ENCODE measurements at places on chromosomes 7 and 10.

DNA sequence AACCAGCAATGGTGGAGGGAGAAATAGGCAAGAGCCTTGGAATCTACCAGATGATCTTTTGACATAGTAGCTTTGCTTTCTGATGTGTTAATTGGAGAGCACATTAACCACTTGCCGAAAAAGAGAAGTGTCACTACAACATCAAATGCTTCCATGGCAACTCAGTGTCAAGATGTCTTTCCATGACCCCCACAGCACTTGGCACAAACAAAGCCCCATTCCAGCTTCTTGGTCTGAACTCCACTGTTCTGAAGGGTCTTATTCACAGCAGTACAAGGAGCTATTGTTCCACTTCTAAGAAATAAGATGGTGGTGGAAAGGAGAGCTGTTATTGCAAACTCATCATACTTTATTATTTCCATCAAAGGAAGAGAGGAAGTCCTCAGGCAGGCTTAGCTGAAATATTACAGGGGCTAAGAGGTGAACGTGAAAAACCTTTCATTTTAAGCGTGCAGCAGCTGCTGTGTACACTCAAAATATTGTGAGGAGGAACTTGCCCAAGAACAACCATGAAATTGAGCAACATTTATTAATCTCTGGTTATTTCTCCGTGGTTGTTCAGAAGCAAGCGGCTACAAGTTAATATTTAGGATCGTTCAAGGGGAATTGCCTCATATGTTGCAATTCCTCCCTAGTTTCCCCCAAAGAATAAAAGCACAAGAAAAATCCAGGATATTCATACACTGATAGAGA, 354.8 kb upstream of the CELF2 start:
- no peak for ATAC-seq

- ATAC-seq: no peak
These were observed 41.2 kb downstream of the SPAG6 start for GRCh38 chr10:22386503-22386902.

DNA sequence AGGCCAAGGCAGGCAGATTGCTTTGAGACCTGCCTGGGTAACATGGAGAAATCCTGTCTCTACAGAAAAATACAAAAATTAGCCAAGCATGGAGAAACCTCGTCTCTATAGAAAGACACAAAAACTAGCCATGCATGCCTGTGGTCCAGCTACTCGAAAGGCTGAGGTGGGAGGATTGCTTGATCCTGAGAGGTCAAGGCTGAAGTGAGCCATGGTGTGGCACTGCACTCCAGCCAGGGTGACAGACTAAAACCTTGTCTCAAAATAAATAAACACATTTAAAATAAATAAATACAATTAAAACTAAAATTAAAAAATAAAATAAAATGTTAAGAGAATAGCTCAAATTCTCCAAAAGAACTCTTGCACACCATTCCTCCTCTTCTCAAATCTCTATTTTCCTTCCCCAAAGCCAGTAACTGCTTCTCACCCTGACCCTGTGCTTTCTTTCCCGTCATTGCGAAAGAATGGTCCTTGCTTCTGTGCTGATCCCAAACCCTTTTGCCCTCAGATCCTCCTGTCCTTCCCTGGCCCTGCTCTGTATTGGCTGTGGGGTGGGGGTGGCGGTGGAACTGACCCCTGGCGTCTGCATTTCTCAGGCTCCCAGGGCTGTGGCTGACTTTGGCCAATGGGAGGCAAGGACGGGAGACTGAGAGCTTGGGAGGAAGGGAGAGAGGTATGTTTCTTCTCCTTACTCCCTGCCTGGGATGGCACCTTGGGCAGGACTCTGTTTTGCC, 12.4 kb downstream of the SRGN start:
- no peak for ATAC-seq

DNA sequence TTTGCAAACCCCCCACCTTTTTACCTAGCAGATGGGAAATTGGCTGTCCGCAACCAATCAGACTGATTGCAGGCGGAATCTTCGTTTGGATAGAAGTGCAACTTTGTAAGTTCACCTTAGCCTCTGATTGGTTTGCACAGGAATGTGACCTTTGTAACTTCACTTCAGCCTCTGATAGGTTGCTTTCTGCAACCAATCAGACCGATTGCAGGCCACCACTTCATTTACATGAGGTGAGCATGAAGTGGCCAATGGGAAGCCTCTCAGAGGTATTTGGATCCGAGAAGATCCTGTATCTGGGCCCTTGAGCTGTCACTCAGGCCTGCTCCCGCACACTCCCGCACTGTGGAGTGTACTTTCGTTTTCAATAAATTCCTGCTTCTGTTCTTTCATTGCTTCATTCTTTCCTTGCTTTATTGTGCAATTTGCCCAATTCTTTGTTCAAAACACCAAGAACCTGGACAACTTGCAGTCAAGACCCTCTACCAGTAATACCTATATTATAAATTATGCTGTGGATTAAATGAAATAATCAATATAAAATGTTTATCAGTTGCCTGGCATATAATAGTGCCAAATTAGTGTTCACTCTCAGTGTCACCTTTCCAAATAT, 491.4 kb downstream of the PLXNA4 start:
- ATAC-seq: no peak

GRCh38 chr7:108290459-108291151, 160.4 kb upstream of the LAMB4 start:
- no peak for ATAC-seq

DNA sequence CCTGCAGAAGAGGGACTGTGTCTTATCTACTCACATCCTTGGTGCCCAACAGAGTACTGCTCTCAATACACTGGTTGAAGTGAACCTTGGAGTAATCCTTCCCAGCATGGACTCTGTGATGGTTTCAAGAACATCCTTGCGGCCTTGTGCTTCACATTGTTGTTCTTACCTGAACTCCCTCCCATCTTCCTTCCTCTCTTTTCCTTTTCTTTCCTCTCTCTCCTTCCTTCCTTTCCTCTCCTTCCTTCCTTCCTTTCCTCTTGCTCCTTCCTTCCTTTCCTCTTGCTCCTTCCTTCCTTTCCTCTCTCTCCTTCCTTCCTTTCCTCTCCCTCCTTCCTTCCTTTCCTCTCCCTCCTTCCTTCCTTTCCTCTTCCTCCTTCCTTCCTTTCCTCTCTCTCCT, 26.3 kb downstream of the LAMB1 start:
- no peak for ATAC-seq

DNA sequence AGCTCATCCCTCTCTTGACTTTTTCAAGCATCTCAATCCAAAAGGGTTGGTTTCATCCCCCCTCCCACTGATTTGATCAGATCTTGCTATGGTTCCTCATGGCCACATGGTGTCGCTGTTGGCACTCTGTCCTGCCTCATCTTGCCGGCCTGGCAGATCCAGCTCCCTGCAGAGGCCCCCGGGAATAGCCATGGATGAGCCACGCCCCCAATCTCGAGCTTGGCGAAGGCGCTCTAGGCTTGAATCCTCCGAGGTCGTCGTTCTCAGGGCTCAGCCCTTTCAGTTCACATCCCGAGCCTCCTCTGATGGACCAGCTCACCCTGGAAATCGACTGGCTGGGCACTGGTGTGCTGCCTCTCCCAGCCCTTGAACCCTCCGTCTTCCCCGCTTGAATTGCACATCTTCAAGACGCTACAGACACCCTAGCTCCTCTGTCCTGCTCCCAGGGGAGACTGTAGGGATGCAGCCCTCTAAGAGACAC, 628.7 kb downstream of the TYW1 start:
- ATAC-seq: peak; percentile 49

DNA sequence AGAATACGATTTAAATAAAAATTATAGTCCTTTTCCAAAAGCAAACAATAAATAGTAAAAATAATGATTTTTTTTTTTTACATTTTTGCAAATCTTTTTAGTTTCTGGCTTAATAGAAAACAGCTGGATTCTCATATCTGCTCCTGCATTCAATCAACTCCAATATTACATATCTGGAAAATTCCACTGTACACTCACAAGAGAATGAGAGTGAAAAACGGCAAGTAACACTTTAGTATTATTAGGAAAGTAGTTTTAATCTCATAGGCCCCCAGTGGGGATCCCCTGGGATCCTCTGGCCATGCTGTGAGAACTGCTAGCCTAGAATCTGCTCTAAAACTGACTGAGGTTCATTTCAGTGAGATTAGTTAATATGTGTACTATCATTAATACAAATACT, 128.6 kb upstream of the LRRN3 start:
- ATAC-seq: no peak

GRCh38 chr7:121269798-121270197, 59.0 kb upstream of the WNT16 start:
- no peak for ATAC-seq

- ATAC-seq: no peak
These were observed 127.5 kb downstream of the CUBN start for GRCh38 chr10:17001961-17002749.

DNA sequence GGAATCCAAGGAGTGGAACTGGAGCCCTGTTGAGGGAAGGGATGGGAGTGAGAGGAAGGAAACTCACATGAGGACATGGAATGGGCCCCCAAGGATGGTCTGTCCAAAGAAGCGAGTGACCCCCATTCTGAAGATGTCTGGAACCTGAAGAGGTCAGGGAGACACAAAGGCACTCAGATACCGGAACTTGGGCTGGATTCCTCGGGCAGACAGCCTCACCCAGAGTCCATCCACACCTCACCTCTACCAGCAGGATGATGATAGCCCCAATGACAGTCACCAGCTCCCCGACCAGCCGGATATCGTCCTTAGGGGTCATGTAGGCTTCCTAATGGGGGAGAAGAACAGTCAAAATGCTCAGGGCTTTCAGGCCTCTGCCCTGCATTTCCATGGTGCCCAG, 10.7 kb downstream of the TRPV6 start:
- no peak for ATAC-seq

DNA sequence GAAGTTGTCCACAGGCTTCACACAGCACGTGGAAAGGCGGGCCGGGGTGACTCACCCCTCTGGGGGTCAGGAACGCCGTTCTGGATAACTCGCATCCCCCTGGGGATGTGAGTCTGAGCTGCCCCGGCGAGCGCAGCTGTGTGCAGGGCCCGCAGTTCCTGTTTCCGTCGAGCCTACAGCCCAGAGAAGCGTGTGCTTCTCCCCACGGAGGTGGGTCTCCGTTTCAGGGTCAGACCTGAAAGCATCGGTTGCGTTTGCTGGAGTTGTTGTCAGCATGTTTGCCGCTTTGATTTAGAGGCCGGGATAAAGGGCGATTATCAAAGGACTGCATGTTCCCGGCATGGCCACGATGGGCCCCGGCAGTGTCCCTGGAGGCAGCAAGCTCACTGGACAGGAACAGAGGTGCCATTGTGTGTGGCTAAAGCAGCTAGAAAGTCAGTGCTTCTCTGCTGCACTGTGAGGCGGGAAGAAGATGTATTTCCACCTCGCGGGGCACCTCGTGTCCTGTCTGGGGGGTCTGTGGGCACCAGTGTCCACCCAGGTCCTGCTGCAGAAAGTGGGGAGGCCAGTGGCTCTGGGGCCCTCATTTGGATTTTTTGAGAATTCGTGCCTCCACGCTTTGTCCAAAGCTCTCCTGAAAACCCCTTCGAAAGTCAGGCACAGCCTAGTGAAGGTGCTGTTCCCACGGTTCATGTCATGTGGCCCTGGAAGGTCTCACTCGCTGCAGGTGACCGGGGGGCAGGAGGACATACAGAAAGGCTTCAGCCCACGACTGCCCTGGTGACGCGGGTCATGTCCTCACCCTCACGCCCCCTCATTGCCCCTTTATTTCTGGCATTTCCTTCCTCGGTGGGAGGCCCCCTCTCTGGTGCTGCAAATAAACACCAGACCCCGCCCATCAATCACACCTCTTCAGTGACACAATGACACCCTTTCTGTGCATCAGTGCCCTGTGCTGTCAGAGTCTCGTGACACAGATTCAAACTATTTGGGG, 27.4 kb upstream of the GDI2 start:
- peak; percentile 76 for ATAC-seq

DNA sequence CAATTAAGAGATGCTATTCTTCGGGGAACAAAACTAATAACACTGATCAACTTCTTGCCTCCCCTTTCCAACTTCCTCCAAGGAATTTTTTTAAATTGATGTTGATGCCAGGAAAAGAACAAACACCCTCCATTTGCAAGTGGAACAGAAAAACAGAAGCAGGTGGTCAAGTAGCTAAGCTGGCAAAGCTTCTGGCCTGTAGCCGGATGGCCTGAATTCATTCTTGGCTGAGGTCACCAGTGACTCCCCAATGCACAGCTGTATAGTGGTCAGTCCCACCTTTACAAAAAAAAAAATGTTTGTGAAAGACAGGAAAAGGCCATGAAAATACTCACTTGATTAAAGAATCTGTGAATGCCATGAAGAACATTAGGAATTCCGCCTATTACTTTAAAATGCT, 39.1 kb downstream of the DOCK4 start:
- ATAC-seq: no peak

- no peak for ATAC-seq
These were observed 157.0 kb downstream of the TAX1BP1 start for GRCh38 chr7:27897001-27897400.

DNA sequence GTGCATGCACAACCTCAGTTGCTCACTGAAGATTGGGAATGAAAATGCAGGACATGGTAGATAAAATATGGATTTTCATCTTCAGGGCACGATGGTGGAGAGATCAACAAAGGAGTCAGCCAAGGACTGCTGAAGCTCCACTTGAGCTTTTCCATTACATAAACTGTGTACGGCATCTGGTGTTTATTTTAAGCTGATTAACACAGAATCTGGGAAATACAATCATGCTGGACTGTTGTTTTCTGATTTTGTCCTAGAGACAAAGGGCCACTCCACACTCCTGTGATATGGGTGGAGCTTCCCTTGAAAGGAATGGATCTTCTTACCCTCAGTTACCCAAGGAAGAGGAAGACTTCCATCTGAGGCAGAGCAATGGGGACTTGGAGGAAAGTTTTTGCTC, 120.6 kb downstream of the SAMD9 start:
- ATAC-seq: no peak

DNA sequence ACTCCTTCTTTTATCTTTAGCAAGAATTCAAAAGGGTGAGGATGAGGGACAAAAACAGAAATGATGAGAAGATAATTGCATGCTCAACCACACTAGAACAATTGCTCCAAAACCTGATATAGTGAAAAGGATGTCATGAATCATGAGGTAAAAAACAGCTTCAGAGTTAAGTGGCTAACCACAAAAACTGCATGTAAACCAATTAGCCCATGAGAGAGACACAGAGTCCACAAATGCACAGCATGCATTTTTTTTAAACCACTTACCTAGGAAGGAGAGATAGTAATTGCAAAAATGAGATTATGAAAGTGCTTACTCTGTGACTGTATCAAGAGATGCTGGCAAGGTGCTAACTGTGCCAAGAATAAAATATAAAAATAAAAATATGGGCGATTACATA, 132.9 kb downstream of the MBL2 start:
- ATAC-seq: no peak

DNA sequence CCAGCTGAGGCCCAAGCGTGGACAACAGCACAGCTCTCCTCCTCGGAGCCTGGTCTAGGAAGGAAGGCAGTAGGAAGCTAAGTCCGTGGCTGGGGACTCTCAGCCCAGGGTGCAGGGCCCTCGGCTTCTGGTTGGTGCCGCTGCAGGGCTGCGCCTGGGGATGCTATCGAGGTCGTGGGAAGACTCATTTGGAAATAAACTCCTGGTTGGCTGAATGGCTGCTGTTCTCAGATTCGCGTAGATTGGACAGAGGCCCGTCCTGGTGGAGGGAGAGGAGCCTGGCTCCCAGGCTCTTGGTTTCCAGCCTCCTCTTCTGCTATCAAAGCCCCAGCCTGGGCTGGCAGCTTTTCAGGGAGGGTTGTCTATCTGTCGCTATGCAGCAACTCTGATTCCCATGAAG, 152.6 kb upstream of the FZD8 start:
- ATAC-seq: no peak

- no peak for ATAC-seq
These were observed 126.4 kb downstream of the PAXIP1 start for GRCh38 chr7:154876516-154876915.

- ATAC-seq: no peak
These were observed 904 bp upstream of the CCDC7 start for GRCh38 chr10:32445036-32445435.

Measured in esophagus mucosa (tissue), 1 donor.